ENCODE measurements at places on chromosomes 6 and 20. TPM values are rescaled to one million over a fixed set of nuclear protein-coding genes. Genes with fewer than 3 reads are reported as not detected.
A peak's percentile ranks its signal among the peaks of the same experiment; 100 is the strongest.

DNA sequence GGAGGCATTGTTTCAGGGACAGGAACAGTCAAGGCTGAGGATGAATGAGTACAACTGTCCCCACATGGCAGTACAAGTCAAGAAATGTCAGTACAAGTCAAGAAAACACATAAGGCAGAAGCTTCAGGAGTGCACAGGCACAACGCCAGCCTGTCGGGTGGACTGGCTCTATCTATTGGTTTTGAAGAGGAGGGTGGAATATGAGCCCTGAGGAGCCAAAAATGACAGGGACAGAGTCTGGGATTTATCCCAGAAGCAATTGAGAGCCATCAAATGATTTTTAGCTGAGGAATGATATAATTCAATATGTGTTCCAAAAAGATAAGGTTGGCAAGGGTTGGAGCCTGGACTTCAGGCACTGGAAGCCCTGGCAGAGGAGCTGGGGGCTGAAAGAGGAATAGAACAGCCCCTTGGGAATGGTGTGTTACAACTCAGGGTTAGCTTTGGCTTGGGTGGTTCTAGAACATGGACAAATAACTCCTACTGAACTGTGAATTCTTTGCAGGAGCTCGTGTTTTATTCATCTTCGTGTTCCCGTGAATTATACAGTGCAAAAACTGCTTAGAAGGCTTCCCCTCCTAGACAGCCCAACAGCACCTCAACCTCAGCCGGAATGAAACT is 425.7 kb upstream of the ARID1B start:
- H3K4me3 ChIP-seq = no peak overlapping the region
- no peak overlapping the region for H3K27ac ChIP-seq
- H3K36me3 ChIP-seq = no peaks in the 10 kb centered on the region
- no peaks in the 10 kb centered on the region for H3K4me1 ChIP-seq
- no peaks in the 10 kb centered on the region for H3K27me3 ChIP-seq

- H3K36me3 ChIP-seq = no peaks in the 10 kb centered on the region
- H3K27ac ChIP-seq = peak overlapping the region; percentile 84
- peak overlapping the region; percentile 96 for H3K4me3 ChIP-seq
- H3K27me3 ChIP-seq = no peaks in the 10 kb centered on the region
These were observed 691 bp downstream of the ATRN start for GRCh38 chr20:3471397-3472021.

TPX2 gene
- total RNA-seq = 0.21 TPM

DNA sequence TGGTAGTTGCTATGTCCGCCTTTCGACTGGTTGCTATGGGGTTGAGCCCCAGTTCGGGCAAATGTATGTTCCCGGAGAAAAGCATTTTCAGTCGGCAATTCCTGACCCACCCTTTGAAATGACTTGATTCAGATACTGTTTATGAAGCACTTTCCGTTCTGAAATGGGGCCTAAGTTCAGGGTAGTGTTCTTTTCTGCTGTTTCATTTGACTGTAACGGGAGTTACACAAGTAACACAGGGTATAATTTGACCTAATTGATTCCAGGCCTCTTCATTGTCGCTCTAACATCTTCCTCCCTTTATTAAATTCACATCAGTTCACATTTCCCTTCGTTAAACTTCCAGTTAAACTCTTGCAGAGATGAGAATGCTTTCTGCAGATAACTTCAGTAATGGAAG is 85.5 kb downstream of the BMP6 start:
- no peak overlapping the region for H3K27ac ChIP-seq
- H3K27me3 ChIP-seq = no peaks in the 10 kb centered on the region
- no peak for DNase-seq
- no peak overlapping the region for H3K4me3 ChIP-seq
- no peaks in the 10 kb centered on the region for H3K4me1 ChIP-seq
- H3K36me3 ChIP-seq = no peaks in the 10 kb centered on the region

- no peak overlapping the region for H3K4me3 ChIP-seq
- no peaks in the 10 kb centered on the region for H3K36me3 ChIP-seq
- no peak overlapping the region for H3K27ac ChIP-seq
- no peak for DNase-seq
- H3K27me3 ChIP-seq = no peaks in the 10 kb centered on the region
These were observed 12.0 kb upstream of the ABRACL start for GRCh38 chr6:139016337-139017213.

- peak overlapping the region; percentile 76 for H3K4me3 ChIP-seq
- H3K36me3 ChIP-seq = no peaks in the 10 kb centered on the region
- no peak for DNase-seq
- H3K4me1 ChIP-seq = peaks cover 57% of the 10 kb centered on the region
- no peaks in the 10 kb centered on the region for H3K27me3 ChIP-seq
These were observed 417 bp downstream of the PRRT1 start for GRCh38 chr6:32151181-32151862.

GRCh38 chr6:90411292-90411781 is 114.7 kb upstream of the BACH2 start:
- no peak for DNase-seq
- no peak overlapping the region for H3K27ac ChIP-seq
- no peak overlapping the region for H3K4me3 ChIP-seq
- no peaks in the 10 kb centered on the region for H3K4me1 ChIP-seq
- H3K27me3 ChIP-seq = no peaks in the 10 kb centered on the region

DNA sequence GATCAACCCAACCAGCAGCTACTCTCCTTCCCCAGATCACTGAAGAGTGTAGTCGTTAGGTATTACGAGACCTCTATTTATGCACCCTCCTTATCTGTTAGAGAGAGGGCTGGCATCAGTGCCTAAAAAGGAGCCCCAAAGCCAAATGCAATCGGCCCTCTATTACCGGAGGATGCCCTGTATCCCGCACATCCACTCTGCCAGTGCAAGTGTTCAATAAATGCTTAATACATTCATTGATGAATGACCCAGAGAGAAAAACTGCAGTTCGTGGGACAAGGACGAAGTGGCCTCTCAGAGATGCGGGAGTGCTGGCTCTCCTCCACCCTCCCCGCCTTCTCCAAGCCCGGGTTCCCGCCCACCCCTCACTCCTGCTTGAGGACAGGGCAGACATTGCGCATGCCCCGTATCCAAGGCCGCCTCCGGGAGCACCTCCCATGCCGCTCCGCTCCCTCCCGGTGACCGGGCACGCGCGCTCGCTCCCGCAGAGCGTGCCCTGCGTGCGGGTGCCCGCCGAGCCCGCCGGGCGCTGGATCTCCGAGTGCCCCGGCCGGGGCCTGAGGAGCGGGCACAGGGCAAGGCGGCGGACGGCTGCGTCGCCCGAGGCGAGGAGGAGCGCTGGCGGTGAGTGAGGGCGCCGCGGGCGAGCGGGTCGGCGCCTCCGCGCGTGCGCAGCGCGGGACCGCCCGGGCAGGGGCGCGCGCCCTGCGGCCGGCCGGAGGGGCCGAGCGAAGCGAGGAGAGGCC is 27.2 kb upstream of the BTBD3 start:
- no peaks in the 10 kb centered on the region for H3K36me3 ChIP-seq
- H3K27ac ChIP-seq = peak overlapping the region; percentile 95
- peaks cover 5% of the 10 kb centered on the region for H3K4me1 ChIP-seq
- peak; percentile 61 for DNase-seq
- H3K4me3 ChIP-seq = peak overlapping the region; percentile 91
- H3K27me3 ChIP-seq = no peaks in the 10 kb centered on the region

GRCh38 chr6:123117145-123117908 is 121.3 kb downstream of the CLVS2 start:
- no peak overlapping the region for H3K4me3 ChIP-seq
- H3K36me3 ChIP-seq = no peaks in the 10 kb centered on the region
- H3K4me1 ChIP-seq = no peaks in the 10 kb centered on the region
- DNase-seq = no peak

GRCh38 chr6:24936641-24937317 is 1.0 kb upstream of the RIPOR2 start:
- no peak overlapping the region for H3K27ac ChIP-seq
- no peaks in the 10 kb centered on the region for H3K36me3 ChIP-seq
- no peak overlapping the region for H3K4me3 ChIP-seq
- DNase-seq = no peak
- peaks cover 8% of the 10 kb centered on the region for H3K4me1 ChIP-seq
- H3K27me3 ChIP-seq = no peaks in the 10 kb centered on the region

VSX1 gene
- not detected for total RNA-seq

TNFRSF6B gene
- 19.2 TPM for total RNA-seq

- no peak for DNase-seq
- H3K27me3 ChIP-seq = no peaks in the 10 kb centered on the region
- no peak overlapping the region for H3K4me3 ChIP-seq
- H3K36me3 ChIP-seq = no peaks in the 10 kb centered on the region
- H3K27ac ChIP-seq = no peak overlapping the region
These were observed 239.6 kb downstream of the GRIK2 start for GRCh38 chr6:101633081-101633480.

DNA sequence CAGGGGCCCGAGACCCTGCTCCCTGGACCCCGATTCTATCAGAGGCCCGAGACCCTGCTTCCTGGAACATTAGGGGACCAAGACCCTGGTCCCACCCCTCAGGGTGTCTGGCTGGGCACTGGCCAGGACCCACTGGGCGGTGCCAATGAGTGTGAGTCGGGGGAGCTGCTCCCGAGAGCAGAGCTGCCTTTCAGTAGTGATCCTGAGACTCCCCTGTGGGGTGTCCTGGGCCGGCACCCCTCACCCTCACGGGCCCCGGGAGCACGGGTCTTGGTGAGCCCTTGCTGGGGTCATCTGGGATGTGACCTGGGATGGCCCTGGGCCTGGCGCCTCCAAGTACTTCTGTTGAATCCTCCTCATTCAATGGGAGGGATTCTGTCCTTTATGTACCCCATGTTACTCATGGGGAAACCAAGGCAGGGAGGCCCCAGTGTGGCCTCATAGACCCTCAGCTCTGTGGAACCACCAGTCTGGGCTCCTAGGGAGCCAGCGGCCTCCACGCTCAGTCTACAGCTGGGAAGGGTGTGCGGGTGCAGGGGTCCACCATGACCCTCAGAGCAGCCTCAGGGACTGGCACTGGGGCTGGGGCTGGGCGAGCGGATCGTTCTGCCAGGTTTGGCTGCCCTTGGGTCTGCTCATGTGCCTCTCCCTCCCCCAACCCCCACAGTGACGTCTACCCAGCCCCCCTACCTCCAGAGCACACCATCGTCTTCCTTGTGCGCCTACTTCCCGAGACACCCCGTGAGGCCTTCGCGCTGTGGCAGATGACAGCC is 25.6 kb downstream of the COL20A1 start:
- no peaks in the 10 kb centered on the region for H3K4me1 ChIP-seq
- H3K27ac ChIP-seq = no peak overlapping the region
- no peak overlapping the region for H3K4me3 ChIP-seq
- no peak for DNase-seq
- no peaks in the 10 kb centered on the region for H3K36me3 ChIP-seq
- H3K27me3 ChIP-seq = no peaks in the 10 kb centered on the region

GRCh38 chr20:22808628-22809027 is 224.3 kb upstream of the FOXA2 start:
- no peak overlapping the region for H3K27ac ChIP-seq
- H3K4me3 ChIP-seq = no peak overlapping the region
- no peaks in the 10 kb centered on the region for H3K36me3 ChIP-seq
- no peak for DNase-seq

DNA sequence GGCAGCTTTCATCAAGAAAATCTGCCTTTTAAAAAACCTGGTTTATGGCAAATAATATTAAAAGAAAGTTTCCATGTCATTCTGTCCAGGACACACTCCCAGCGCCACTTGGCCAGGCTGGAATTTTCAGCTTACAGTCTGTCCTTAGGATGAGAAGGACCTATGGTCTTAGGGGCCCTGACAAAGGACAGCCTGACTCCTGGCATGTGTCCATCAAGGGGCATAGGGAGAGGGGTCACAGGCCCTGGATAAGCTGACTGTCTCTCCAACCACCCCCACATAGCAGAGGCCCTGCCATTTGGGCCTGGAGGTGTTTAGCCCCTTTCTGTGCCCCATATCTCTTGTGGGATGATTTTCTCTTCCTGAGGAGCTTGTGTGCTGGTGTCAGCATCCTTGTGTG is 60.6 kb downstream of the ADTRP start:
- no peaks in the 10 kb centered on the region for H3K4me1 ChIP-seq
- no peak overlapping the region for H3K4me3 ChIP-seq
- no peak overlapping the region for H3K27ac ChIP-seq
- no peak for DNase-seq

Measured in tibial nerve (tissue), 4 donors.